ENCODE measurements at places on chromosomes 2 and 18. TPM values are rescaled to one million over a fixed set of nuclear protein-coding genes. Genes with fewer than 3 reads are reported as not detected.

LIMS4 gene
- 0.54 TPM for polyA plus RNA-seq

HOXD3 gene
- 0.07 TPM for polyA plus RNA-seq

DNA sequence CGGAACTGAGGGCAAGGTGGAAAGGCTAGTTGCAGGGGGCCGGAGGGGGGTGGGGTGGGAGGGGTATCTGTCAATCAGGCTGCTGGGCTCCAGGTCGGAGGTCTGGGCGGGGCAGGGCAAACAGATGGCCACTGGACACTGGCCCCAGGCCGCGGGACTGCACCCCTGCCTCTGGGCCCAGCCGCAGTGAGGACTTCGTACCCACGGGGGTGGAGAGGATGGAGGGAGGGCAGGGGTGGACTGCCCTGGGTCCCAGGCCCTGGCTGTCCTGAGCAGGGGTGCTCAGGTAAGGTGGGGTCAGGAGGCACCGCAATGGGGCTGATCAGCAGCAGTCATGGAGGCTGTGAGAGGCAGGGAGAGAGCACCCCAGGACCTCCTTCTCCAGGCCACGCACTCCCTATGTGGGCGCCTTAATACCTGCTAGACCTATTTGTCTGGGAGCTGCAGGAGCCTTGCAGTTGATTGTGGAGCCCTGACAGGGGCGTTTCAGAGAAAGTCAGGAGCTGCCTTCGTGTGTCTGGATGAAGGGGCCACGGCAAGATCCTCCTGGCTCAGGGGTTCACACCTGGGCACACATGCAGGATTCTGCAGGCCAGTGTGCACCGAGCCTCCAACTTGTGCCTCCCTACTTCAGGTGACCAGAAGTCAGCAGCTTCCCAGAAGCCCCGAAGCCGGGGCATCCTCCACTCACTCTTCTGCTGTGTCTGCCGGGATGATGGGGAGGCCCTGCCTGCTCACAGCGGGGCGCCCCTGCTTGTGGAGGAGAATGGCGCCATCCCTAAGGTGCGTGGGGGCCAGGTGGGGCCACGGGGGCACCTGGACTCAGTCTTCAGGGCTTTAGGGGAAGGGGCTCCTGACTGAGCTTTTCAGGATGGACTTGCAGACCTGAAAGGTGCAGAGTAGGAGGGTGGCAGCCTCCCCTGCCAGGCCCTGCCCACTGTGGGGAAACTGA is 1.5 kb downstream of the CTDSP1 start:
- DNase-seq = no peak

DNA sequence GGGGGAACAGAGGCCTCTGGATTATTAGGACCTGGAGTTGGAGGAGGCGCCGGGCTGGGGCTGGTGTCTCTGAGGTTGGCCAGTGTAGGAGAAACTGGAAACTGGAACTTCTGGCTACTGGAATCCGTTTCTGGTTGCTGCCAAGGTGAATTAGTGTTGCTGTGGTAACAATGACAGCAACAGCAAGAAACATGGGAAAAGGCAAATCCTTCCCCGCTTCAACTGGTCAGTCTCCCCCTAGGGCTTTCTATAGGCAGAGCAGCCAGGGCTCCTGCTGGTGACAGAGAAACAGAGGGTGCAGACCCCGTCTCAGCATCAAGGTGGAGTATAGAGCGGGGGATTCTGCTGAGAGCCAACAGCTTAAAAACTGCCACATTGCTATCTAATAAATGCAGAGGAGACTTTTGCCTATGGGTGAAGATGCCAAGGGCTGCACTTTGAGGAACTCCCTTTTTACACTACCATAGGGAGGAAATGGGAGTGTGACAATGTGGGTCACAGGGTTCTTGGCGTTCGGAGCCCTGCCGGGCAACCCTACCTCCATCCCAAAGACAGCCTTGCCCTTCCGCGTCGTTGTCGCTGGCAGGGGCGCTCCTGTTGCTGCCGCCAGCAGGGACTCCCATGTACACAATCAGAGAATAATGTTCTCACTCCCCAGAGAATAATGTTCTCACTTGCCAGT is 81.4 kb upstream of the CABLES1 start:
- DNase-seq = peak; percentile 63

GRCh38 chr2:239351687-239352086 is 49.1 kb downstream of the HDAC4 start:
- DNase-seq = no peak

- peak; percentile 19 for DNase-seq
Observed at GRCh38 chr2:181426672-181427071, 30.5 kb upstream of the ITGA4 start.

DNA sequence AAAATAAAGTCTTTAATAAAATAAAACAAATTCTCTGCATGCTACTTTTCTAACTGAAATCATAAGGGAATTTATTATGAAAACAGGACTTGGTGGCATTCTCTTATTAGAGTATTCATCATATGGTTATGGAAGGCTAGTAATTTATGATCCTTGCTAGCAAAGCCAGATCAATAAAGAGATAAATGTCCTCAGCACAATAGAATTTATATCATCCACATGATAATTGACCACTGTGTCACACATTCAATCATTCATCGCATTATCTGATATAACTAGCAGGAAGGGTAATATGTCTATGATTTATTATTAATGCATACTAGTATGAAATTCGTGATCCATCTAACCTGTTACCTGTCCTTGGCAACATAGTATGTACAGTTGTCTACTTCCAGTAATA is 175.8 kb downstream of the MYO3B start:
- DNase-seq = no peak
